ENCODE measurements at places on chromosomes 2 and 18. TPM values are rescaled to one million over a fixed set of nuclear protein-coding genes. Genes with fewer than 3 reads are reported as not detected.
A peak's percentile ranks its signal among the peaks of the same experiment; 100 is the strongest.

DNA sequence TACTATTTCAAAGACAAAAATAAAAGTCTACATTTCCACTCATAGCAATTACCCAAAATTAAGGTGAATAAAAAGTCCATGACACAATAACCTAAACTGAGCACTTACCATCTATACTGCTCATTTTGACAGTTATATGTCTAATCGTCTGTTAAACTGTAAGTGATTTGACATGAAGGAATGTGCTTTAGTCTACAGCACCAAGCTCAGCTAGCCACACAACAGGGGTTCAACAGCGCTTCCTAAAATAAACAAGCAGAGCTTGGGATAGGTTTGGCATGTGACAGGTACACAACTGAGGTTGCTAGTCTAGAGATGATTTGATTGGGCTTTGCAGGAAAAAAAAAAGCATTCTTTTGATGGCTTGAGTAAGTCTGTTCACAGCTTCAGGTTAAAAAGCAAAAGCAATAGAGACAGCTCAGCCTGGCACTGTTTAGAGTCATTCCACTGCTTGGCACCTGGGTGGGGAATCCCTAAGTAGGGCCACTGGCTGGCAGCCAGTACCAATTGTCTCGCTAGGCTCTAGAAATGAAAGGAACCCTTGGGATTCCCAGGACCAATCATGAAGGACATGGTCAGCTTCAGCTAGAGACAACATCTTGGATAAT, 78.6 kb downstream of the BARD1 start:
- no peak overlapping the region for H3K27ac ChIP-seq
- no peak overlapping the region for H3K4me3 ChIP-seq
- no peaks in the 10 kb centered on the region for H3K27me3 ChIP-seq
- H3K4me1 ChIP-seq: no peaks in the 10 kb centered on the region
- DNase-seq: no peak
- peaks cover 36% of the 10 kb centered on the region for H3K36me3 ChIP-seq

The CDK15 gene
- polyA plus RNA-seq: not detected

The MC4R gene
- not detected for polyA plus RNA-seq

GRCh38 chr2:99670768-99671734, 181.2 kb upstream of the REV1 start:
- no peaks in the 10 kb centered on the region for H3K4me1 ChIP-seq
- no peak for DNase-seq
- H3K4me3 ChIP-seq: no peak overlapping the region
- H3K27ac ChIP-seq: no peak overlapping the region
- H3K27me3 ChIP-seq: no peaks in the 10 kb centered on the region

The CABYR gene
- 0.56 TPM for polyA plus RNA-seq

The TAF4B gene
- polyA plus RNA-seq: 3.3 TPM

GRCh38 chr2:233082931-233083755, 23.0 kb downstream of the INPP5D start:
- no peaks in the 10 kb centered on the region for H3K27me3 ChIP-seq
- H3K4me3 ChIP-seq: peak overlapping the region; percentile 72
- peak overlapping the region; percentile 89 for H3K27ac ChIP-seq
- H3K36me3 ChIP-seq: peaks cover 13% of the 10 kb centered on the region

The PECR gene
- polyA plus RNA-seq: 47.6 TPM
